ENCODE measurements at places on chromosomes 4 and X. TPM values are rescaled to one million over a fixed set of nuclear protein-coding genes. Genes with fewer than 3 reads are reported as not detected.

Gene PCDH18
- total RNA-seq, result 30.0 TPM

Gene MEPE
- total RNA-seq, result not detected

Gene SLC6A14
- not detected for total RNA-seq

Gene MAGEA11
- not detected for total RNA-seq

Gene FGFBP1
- not detected for total RNA-seq

Gene ZFP92
- 0.83 TPM for total RNA-seq

Gene HHIP
- 0.59 TPM for total RNA-seq

Gene CC2D2A
- total RNA-seq, result 19.7 TPM

Gene TMEM156
- total RNA-seq, result 2.1 TPM

Gene SSX2
- total RNA-seq, result not detected

Gene CCDC158
- total RNA-seq, result under 0.01 TPM

Gene PLAC8
- not detected for total RNA-seq

Gene GDI1
- total RNA-seq, result 174 TPM

Gene ZNF185
- 2.4 TPM for total RNA-seq
